ENCODE measurements at places on chromosomes 7 and 10.

DNA sequence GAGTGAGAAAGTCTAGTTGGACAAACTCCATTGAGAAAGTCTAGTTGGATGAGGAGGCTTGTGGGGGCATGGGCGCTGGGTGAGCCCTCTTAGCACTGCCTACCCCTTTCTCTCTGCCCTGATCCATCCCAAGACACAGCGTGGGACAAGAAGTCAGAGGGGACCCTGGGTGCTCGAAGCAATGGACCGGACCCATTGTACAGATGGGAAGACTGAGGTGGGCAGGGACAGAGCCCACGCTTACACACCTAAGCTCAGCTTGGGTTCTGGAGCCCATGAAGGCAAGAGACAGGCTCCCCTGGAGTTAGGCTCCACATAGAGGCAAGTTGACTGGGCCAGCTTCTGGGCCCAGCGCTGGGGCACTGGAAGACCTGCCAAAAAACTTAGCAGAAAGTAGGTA lies 126.8 kb upstream of the TNRC18 start:
- no peak for DNase-seq

DNA sequence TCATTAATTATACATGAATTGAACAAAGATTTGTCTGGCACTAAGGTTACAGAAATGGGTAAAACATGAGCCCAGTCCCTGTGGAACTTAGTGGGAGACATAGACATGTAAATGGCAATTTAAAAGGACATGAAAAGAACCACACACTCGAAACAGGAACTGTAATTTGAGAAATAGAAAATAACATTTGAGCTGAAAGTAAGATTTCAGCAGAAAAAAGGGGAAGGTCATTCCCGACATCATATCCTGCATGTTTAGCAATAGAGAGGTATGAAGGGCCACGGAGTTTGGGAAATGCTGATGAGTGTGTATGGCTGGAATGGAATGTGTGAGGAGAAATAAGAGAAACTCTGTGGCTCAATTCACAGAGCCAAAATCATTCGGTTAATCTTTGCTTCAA lies 175.4 kb upstream of the AHR start:
- DNase-seq = no peak

GRCh38 chr10:30784897-30785605 lies 155.5 kb upstream of the LYZL2 start:
- DNase-seq = no peak

DNA sequence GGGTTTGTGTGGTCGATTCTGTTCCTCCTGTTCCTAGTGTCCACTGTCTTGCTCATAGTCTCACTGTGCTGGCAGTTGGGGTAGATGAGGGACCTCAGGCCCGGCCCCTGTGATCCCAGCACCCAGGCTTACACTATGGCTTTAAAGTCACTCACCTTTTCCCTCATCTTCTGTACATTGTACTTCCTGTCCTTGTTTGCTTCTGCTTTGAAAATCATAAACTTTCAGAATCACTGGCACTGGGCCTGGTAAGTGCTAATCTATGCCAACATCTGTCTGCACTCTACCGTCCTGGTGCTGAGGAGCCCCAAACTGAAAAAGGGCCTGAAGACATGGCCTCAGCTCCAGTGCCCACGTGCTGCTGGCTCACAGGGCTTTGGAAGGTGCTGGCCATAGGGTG lies 5.7 kb upstream of the TAS2R60 start:
- DNase-seq = no peak

DNA sequence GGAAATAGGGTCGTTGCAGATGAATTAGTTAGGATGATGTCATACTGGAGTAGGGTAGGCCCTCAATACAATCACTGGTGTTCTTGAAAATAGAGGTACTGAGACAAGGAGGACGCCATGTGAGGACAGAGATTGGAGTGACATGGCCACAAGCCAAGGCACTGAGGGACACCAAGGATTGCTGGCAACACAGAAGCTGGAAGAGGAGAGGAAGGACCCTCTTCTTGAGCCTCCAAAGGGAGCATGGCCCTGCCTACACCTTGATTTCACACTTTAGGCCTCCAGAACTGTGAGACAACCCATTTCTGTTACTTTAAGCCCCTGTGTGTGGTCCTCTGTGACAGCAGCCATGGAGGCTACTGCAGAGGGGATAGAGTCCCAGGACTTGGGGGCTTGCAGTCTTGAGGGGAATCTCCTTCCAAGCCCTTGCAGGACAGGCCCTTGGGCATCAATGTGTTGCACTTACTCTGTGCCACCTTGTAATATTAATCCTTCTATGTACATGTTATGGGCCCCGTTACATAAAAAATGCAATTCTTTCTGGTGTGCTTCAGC lies 3.7 kb upstream of the AOC1 start:
- DNase-seq = no peak

- no peak for DNase-seq
These were observed 35.0 kb downstream of the ITGA8 start for GRCh38 chr10:15684768-15685167.
